ENCODE measurements at places on chromosomes 1 and 21.

GRCh38 chr1:209692745-209693504 lies 11.7 kb upstream of the HSD11B1 start:
- DNase-seq: peak; percentile 47

DNA sequence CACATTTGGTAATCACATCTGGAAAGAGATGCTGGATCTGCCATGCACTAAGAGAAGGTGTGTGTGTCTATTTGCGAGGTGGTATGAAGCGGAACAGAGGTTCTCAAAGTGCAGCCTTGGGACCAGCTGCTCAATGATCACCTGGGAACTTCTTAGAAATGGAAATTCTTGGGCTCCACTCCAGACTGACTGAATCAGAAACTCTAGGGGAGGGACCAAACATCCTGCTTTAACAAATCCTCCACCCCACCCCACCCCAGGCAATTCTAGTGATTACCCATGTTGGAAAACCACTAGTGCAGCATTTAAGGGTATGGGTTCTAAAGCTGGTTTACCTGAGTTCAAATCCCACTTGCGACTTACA lies 143.9 kb upstream of the JUN start:
- DNase-seq: no peak

DNA sequence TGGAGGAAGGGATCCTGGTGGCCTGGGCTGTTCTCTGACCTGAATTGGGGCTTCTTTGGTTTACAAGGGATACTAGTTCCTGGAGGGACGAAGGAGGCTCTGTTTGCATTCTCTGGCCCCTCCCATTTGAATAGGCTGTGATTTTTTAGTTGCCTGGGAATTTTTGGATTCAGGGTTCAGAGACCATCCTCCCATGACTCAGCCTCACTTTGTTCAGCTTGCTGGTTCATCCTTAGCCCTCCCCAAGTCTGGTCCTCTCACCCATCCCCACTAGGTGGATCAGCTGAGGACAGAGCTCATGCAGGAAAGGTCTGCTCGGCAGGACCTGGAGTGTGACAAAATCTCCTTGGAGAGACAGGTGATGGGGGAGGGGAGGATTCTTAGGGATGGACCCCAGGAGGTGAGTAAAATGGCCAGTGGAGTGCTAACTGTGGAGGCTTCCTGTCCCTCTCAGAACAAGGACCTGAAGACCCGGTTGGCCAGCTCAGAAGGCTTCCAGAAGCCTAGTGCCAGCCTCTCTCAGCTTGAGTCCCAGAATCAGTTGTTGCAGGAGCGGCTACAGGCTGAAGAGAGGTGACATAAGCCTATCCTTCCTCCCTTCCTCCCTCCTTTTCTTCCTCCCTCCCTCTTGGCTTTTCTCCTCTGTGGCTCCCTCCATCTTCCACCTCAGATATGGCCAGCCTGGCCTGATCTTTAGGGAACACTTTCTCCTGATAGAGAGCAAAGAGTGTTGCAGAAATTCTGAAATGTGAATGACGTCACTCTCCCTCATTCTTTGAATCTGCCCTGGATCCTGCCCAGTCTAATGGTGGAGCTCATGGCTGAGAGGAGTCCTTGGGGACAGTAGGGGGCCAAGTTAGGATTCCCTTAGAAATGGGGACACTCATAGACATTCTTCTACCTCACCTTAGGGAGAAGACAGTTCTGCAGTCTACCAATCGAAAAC lies 4.5 kb upstream of the TUFT1 start:
- DNase-seq: no peak

GRCh38 chr1:157384258-157384657 lies 168.1 kb downstream of the FCRL5 start:
- DNase-seq: no peak

DNA sequence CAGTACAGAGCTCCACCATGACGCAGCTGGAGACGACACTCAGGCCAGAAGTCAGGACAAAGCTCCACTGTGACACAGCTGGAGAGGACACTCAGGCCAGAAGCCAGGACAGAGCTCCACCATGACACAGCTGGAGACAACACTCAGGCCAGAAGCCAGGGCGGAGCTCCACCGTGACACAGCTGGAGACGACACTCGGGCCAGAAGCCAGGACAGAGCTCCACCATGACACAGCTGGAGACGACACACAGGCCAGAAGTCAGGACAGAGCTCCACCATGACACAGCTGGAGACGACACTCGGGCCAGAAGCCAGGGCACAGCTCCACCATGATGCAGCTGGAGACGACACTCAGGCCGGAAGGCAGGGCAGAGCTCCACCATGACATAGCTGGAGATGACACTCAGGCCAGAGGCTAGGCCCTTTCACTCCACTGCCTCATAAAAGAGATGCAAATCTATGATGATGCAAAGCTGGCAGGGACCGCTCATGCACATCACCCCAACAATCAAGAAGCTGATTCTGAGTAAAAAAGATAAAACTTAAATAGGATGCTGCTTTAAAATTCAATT lies 13.6 kb upstream of the OR2B11 start:
- no peak for DNase-seq

All from CD8-positive, alpha-beta memory T cell (primary cell).